T-helper 2 cell treated with Interferon-gamma antibody and Interleukin-4, amounts not matched to agents 5 μg/mL and 100 μg/mL, for 36 hours (primary cell): ENCODE measurements at places on chromosomes 5 and 9.
A peak's percentile ranks its signal among the peaks of the same experiment; 100 is the strongest.

DNA sequence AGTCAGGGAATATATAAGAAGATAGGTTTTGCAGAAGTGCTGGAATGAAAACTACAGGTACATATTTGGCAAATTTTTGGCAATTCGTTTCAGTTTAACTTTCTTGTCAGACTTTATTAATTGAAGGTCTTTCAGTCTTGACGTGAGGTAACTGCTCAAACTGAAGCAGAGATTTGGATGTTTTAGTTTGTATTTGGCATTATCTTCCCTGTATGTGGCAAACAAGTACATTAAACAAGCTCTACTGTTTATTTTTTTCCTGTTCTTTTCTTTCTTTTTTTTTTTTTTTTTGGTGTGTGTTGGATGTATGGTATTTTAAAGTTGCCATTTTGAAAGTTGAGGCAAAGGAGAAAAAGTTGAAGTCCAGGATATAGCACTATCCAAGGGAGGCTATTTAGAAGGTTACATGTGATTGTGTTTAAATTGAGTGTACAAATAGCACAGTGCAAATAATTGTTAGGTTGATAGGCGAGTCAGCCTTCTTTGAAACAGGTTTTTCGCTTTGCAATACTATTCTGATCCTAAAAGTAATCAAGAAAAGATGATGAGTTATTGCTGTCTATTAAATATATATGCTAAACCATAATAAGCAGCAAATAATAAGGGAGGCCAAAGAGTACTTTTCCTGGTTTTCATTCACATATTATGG is 2.2 kb downstream of the PBX3 start:
- H3K27me3 ChIP-seq, result peaks cover 15% of the 10 kb centered on the region
- H3K27ac ChIP-seq, result no peak overlapping the region
- H3K4me1 ChIP-seq, result peaks cover 37% of the 10 kb centered on the region
- DNase-seq, result no peak
- H3K36me3 ChIP-seq, result peaks cover 13% of the 10 kb centered on the region
- H3K4me3 ChIP-seq, result peak overlapping the region; percentile 93

GRCh38 chr9:99224445-99224844 is 2.4 kb downstream of the SEC61B start:
- DNase-seq, result no peak
- peak overlapping the region; percentile 98 for H3K4me3 ChIP-seq
- no peak overlapping the region for H3K27ac ChIP-seq
- H3K27me3 ChIP-seq, result no peaks in the 10 kb centered on the region
- H3K4me1 ChIP-seq, result peaks cover 31% of the 10 kb centered on the region

DNA sequence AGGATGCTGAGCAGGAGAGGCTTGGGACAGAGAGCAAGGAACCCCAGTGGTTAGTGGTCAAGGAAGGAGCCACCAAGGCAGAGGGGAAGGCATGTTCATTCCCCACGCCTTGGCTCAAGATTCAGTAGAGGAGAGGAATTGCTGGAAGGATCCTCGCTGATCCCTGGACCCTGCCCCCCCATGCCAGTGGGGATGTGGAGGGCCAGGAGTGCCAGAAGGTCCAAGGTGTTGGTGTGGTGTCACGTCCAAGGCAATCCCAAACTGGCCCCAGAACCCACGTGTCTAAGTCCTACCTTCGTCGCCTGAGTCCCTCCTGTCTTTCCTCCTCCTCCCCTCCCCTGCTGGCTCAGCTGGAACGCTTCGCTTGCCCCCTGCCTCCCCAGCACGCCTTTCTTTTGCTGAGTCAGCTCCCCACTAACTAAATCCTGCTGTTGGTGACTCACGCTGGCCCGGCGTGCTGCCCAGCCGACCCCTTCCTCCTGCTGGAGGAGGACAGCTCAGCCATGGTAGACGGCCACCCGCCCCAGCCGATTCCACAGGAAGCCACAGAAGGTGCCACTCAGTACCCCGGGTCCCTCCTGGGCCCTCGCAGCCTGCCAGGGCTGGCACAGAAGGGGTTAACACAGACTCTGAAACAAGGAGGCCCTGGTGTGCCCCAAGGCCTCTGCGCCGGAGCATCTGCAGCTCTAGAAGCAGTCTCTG is 37.6 kb upstream of the ORM1 start:
- no peaks in the 10 kb centered on the region for H3K36me3 ChIP-seq
- H3K4me1 ChIP-seq, result no peaks in the 10 kb centered on the region
- no peaks in the 10 kb centered on the region for H3K27me3 ChIP-seq
- H3K4me3 ChIP-seq, result no peak overlapping the region

DNA sequence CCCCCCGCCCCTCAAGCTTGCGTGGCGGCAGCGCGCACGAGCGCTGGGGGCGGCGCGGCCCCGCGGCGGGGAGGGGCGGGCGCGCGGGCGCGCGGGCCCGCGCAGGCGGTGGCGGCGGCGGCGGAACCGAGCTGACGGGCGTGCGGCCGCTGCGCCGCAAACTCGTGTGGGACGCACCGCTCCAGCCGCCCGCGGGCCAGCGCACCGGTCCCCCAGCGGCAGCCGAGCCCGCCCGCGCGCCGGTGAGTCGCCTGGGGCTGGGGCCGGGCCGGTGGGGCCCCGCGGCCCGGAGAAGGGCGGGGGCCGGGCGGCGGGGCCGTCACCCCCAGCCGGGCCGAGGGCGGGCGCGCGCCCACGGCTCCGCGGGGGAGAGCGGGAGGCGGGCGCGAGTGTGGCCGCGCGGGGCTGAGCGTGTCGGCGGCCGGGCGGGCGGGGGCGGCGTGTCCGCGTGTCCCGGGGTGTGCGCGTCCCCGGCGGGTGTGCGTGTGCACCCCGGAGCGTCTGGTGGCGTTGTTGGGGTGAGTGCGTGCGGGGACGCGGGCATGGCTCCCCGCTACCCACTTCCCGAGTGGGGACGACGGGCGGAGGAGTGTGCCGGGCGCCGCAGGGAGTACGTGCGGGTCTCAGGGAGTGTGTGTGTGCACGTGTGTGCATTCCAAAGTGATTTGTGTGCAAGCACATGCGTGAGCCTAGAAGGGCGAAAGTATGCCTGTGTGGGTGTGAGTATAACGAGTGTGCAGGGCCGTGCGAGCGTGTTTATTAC is at the start of gene NEK6:
NEK6 (plus strand) TSS at position 106 of the 763 bp plus-strand sequence. CDS start 44,016 bp downstream, outside the sequence.
- peak within 1 kb of the TSS; percentile 98 for H3K4me3 ChIP-seq
- H3K27ac ChIP-seq, result peak within 1 kb of the TSS; percentile 92
- DNase-seq, result peak; percentile 59
- H3K4me1 ChIP-seq, result peaks cover 53% of the 10 kb centered on the region

DNA sequence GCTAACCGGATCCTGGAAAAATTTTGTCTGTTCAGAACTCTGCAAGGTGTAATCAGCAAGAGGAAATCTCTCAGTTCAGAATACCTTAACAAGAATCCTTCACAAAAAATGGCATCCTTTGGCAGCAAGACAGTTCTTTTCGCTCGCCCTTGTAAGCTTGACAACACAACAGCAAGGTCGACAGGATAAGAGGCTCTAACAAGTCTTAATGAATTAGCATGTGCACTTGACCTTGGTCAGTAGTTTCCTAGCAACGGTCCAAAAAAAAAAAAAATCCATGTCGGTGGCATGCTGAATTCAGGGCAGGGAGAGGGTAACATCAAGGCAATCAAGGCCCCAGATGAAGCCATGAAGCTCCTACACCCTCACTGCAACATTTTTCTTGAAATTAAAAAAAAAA is 172.8 kb downstream of the APBA1 start:
- no peaks in the 10 kb centered on the region for H3K27me3 ChIP-seq
- H3K27ac ChIP-seq, result no peak overlapping the region

DNA sequence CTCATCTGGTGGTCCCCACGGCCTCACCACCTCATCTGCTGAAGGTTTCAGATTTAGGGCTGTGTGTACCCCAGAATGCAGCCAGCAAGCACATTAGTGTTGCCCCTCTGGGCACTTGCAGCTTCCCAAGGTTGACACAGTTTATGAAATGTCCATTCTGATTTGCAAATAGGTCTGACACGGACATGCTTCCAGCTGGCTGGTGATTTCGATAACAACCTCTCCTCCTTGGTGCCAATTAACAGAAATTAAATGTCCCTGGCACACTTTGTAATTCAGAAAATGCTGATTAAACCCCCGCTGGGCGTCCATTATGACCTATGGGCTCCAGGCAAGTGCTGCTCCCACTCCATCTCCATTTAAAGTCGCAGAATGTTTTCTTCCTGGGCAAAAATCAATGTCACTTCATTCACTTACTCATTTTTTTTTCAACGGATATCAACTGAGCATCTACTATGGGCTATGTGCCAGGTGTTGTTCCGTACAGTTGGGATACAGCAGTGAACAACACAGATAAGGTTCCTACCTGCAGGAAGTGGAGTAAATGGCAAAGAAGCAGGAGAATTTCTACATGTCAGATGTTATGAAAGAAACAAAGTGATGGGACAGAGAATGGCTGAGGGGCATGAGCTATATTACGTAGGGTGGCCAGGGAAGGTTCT is 32.0 kb downstream of the PLAC8L1 start:
- DNase-seq, result no peak
- H3K4me1 ChIP-seq, result peaks cover 1% of the 10 kb centered on the region

DNA sequence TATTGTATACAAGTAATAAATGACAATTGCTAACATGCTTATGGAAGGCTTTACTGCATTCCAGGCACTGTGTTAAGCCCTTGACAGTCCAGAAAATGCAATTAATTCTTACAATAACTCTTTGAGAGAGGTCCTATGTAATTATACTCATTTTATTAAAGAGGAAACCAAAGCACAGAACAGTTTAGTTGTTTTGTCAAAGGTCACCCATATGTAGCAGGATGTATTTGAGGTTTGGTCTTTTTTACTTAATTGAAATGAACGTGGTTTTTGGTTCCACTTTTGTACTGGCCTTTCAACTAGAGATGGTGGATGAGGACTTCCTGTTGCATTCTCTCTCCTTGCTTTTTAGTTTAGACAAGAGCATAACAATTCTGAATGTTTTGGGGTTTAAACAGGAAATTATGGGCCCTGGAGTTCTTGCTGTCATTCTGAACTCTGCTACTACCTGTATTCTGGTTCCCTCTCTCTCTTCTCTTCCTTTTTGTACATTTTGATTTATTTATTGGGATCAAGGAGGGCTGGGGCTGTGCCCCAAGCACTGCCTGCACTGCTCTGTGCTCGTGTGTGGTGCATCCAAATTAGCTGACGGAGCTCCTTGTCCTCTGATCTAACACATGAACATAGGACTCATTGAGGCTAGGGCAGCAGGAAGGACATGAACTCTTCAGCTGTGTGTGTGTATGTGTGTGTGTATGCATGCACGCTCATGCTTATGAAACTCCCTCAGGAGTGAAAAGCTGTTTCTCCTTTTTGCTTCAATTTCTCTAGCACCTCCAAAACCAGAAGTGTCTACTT is 47.4 kb downstream of the SLC28A3 start:
- H3K27ac ChIP-seq, result peak overlapping the region; percentile 99
- peak overlapping the region; percentile 83 for H3K4me3 ChIP-seq
- DNase-seq, result peak; percentile 25
- peaks cover 56% of the 10 kb centered on the region for H3K4me1 ChIP-seq

- peaks cover 30% of the 10 kb centered on the region for H3K4me1 ChIP-seq
- peaks cover 7% of the 10 kb centered on the region for H3K27me3 ChIP-seq
- no peak overlapping the region for H3K4me3 ChIP-seq
- H3K27ac ChIP-seq, result no peak overlapping the region
- no peak for DNase-seq
Measured at GRCh38 chr5:61322738-61323725, 9.0 kb upstream of the ZSWIM6 start.

DNA sequence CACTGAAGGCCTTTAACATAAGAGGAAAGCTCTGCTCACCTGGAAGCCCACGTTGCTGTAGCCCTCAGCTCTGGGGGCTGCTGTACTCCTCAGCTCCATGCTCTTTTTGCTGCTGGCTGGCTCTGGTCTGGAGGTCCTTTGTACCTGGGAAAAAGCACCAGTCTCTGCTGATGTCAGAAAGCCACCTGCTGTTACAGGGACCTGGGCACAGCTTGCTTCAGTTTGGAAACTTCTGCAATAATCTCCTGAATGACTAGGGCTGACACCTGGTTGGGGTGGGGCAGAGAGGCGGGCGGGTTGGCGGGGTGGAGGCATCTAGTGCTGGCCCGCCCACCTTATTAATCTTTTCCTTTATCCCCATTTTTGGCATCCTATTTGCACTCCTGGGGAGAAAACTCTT is at the start of gene SLC28A3:
SLC28A3 (minus strand) TSS at position 224 of the 400 bp plus-strand sequence; CDS start at position 99, 125 bp downstream.
- H3K4me1 ChIP-seq, result no peaks in the 10 kb centered on the region
- no peaks in the 10 kb centered on the region for H3K36me3 ChIP-seq
- H3K27ac ChIP-seq, result no peak within 1 kb of the TSS

- H3K27me3 ChIP-seq, result peaks cover 5% of the 10 kb centered on the region
- no peak overlapping the region for H3K4me3 ChIP-seq
- H3K36me3 ChIP-seq, result no peaks in the 10 kb centered on the region
- H3K4me1 ChIP-seq, result no peaks in the 10 kb centered on the region
- H3K27ac ChIP-seq, result no peak overlapping the region
Measured at GRCh38 chr5:170486371-170486770, 17.4 kb upstream of the KCNIP1 start.

- H3K36me3 ChIP-seq, result peaks cover 58% of the 10 kb centered on the region
- H3K27ac ChIP-seq, result no peak overlapping the region
- H3K4me1 ChIP-seq, result peaks cover 64% of the 10 kb centered on the region
- H3K27me3 ChIP-seq, result no peaks in the 10 kb centered on the region
Measured at GRCh38 chr5:140551872-140552271, 4.4 kb downstream of the EIF4EBP3 start.

DNA sequence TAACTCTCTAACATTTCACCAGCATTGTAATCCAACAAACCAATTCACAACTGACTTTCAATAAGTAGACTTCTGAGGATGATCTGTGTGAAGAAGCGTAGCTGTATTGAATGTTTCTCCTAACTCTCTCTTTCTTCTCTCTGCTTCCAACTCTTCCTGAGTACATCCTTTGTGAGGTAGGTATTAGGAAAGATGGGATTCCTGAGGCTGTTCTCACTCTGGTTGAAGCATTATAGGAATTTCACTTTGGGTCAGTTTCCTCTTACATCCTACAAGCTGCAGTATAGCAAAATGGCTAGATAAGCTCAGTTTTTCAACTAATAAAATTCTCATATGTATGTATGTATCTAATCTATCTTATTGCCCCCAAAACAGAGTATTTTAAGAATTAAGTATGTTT is 702.8 kb downstream of the CETN3 start:
- H3K27ac ChIP-seq, result no peak overlapping the region
- H3K36me3 ChIP-seq, result no peaks in the 10 kb centered on the region
- no peaks in the 10 kb centered on the region for H3K27me3 ChIP-seq
- no peaks in the 10 kb centered on the region for H3K4me1 ChIP-seq
- H3K4me3 ChIP-seq, result no peak overlapping the region

- H3K4me1 ChIP-seq, result peaks cover 3% of the 10 kb centered on the region
- no peak overlapping the region for H3K27ac ChIP-seq
- H3K27me3 ChIP-seq, result no peaks in the 10 kb centered on the region
- H3K4me3 ChIP-seq, result no peak overlapping the region
- DNase-seq, result no peak
Measured at GRCh38 chr5:176353533-176353932, 8.0 kb downstream of the KIAA1191 start.
